CD14-positive monocyte (primary cell): ENCODE measurements at places on chromosomes 13 and 19.

DNA sequence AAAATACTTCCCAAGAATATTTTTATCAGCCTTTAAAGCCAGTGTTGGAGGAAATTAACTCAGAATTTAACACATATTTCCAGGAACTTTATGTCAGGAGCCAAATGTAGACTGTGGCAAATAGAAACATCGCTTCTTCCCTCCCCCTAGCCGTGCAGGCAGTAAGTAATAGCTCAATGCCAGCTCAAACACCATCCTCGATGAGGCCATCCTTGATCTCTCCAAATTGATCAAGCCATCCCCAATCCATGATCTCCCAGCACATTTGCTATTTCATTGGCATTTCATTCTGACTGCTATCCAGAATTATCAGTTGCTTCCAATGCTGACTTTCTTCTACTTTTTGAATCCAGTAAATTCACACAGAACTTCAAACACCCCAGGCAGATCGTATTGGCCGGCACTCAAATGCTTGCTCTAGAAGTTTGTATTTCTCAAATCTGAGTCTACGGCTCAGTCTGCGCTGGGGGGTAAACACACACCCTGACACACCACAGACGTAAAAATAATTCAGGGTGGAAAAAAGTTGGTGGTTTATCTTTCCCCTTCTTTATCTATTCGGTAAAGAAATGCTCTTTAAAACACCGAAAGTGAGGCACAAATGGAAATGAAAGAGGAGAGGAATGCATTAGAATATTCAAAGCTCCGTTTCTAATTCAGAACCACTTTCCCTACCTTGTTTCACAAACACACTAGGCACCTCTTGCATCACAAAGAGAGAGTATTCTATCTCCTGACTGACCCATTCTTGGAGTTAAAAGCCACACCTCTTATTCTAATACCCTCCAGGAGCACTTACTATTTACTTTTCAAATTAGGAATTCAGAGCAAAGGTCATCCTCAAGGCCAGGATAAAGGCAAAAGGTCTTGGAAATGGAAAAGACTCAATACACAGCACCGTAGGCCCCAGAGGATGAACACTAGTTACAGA lies 991 bp downstream of the OBI1 start:
- DNase-seq: no peak

- DNase-seq: no peak
Measured at GRCh38 chr19:1610579-1610978, 5.3 kb upstream of the UQCR11 start.

GRCh38 chr13:51501592-51502152 lies 48.8 kb upstream of the INTS6 start:
- DNase-seq: no peak

- DNase-seq: peak; percentile 34
Measured at GRCh38 chr19:1173159-1173844, 766 bp downstream of the SBNO2 start.

- DNase-seq: no peak
Measured at GRCh38 chr13:98482476-98483444, 94.1 kb downstream of the STK24 start.

DNA sequence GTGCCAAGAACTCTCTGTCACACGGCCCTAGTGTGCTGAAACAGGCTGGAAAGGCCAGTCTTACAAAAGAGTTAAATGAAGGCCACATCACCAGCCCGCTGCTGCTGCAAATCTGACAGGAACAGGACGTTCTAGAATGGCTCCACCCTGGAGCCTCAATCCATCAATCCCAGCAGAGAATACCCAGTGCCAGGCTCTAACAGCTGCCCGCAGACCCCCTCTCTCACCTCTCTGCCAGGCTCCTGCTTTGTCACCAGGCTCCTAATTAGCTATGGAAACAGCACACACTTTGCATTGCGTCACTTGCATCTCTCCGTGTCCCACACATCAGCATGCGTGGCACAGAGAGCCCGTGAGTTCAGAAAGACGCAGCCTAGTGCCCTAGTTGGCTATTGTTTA lies 314.1 kb downstream of the FOXO1 start:
- DNase-seq: no peak

DNA sequence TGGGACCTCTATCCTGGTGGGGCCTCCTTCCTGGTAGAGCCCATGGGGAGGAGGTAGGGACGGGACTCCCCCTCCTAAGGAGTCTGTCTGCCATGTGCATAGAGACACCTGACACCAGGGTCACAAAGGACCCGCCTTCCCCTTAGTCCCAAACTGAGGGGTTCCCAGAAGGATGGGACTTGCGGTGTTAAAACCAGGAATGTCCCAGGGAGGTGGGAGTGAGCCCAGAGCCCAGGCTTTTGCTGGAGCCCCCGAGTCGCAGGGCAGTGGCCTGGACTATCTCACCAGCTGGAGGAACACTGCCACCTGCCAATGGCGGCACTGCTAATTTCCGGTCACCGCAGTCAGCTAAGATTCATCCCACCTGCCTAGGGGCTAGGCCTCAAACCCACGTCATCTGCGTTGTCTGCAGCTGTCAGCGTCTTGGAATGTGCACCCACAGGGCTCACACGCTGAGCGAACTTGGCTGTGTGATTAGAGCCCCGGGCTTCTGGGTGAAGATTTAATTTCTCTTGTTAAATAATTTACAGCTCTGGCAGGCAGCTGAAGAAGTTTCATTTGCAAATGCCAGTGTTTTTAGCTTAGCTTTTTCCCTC lies 31.9 kb upstream of the ATP11A start:
- DNase-seq: no peak

DNA sequence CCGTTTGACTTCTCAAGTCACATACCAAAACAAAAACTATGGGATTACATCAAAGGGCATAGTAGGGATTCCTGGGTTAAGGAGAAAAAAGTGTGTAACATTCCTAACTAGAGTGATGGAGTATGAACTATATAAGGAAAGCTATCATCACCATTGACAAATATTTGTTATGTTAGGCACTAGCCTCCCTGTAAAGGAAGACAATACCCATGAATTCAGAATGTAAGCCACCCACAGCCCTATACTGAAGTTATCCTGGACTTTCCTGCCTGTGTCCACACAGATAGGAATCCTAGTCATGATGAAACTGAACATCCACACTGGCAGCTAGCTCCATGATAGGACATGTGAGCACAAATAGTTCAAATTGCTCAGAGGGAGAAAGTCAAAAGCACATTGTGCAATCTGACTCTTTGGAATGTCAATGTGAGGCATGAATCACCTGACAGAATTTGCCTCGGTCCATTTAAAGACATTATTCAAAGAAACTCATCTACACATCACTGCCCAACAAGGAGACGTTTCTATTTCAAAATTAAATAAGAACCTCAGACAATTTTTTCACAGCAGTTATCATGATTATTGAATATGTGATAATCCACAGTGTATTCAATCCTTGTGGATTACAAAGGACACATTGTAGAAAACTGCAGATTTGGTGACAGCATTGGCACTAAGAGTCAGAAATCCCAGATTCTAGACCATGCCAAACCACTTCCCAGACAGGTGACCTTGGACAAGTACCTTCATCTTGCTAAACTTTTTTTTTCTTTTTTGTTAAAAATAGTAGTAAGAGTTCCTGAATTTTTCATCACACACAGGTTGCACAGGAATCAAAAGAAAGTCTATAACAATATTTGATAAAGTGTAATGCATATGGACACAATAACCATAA lies 529.3 kb downstream of the IRS2 start:
- DNase-seq: no peak

DNA sequence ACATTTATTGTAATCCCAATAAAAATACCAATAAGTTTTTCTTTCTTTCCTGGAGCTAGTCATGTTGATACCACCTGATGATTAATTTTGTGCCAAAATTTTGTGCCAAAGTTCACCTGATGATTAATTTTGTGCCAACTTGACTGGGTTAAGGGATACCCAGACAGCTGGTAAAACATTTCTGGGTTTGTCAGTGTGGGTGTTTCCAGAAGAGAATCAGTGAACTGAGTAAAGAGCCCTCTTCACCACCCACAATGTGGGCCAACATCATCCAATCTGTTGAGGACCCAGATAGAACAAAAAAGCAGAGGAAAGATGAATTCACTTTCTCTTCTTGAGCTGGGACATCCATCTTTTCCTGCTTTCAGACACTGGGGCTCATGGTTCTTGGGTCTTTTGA lies 292.9 kb downstream of the LMO7 start:
- no peak for DNase-seq

DNA sequence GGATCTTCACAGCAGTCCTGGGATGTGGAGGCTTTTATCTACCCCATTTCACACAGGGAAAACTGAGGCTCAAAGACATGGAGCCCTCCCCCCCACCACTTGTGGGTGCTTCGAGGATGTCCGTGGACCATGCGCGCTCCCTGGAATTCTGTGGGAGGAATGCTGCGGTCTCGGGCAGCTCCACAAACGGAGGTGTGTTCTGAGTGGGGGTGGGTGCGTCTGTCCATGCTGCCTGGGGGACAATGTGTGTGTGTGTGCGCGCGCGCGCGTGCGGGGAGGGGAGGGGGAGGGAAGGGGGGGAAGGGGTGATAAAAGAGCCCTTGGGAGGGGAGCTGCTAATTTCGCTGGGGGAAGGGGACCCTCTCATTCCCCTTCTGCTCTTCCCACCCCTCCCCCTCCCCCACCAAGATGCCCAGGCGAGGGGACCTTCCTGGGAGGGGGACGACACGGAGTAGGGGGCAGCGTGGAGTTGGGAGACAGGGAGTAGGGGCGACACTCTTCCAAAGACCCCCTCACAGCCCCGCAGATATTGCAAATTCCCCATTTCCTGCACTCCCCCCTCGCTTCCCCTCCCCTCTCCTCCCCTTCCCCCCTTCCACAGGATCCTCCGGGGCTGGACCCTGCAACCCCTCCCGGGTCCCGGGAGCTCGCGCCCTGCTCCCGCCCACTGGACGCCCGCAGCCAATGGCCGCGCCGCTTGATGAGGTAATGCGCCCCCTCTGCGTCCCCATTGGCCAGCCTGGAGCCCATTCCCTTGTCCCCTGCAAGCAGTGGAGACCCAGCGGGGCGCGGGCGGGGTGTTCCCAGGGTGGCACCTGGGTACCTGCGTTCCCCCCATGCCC lies 18.9 kb upstream of the ZNRF4 start:
- no peak for DNase-seq

GRCh38 chr19:47438793-47439220 lies 19.5 kb upstream of the MEIS3 start:
- no peak for DNase-seq

DNA sequence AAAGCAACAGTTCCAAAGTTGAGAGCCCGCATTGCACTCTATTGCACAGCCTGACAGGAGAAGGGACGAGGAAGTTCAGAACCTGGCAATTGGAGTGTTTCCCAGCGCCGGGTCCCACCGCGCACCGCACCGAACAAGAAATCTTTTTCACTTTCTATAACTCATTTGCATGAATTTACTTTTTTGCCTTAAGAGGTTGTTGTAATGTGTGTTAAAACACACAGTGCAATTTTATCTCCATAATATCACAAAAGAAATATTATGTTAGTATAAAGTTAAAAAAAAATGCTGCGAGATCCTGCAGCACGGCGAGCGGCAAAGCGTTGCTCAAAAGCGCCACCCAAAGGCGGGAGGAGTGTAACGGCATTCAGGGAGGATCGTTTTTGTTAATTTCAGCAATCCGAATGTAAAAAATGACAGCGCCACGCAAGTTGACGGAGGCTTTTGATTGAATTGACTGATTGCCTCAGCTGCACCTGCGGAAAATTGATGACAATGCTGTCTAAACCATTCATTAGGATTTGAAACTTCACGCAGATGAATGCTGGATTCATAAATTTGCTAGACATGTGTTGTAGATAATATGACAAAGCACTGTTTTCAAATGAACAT lies 303.6 kb upstream of the ZNF507 start:
- no peak for DNase-seq

GRCh38 chr19:35868172-35868822 lies at the start of gene APLP1:
Gene APLP1 (plus strand): TSS chr19:35868574. CDS start chr19:35868637, 63 bp downstream.
- DNase-seq: no peak

DNA sequence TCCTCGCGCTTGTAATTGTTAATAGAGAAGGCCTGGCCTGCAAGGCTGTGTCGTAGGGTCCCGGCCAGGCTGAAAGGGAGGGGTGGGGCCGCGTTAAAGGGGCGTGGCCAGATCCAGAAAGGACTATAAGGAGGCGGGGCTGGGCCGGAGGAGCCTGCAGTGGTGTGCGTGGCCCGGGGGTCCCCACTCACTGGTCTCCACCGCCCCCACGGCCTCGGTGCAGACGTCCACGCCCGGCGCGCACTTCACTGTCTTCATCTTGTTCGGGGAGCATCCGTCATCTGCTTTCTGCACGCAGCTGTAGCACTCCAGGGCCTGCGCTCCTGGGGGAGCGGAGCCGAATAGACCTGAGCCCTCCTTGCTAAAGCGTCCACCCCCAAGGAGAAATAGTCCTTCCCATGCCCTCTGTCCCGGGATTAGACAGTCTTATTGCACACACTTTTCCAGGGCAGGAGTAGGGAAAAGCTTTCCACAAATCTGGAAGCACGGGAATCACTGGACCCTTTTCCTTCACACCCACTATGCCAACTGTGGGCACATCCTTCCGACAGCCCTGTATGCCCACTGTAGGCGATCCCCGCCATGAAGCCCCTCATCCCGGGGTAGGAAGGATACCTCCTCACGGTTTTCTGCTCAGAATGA lies 1.2 kb downstream of the LYPD3 start:
- DNase-seq: no peak

GRCh38 chr19:14441041-14441938 lies 8.2 kb downstream of the PKN1 start:
- DNase-seq: no peak

DNA sequence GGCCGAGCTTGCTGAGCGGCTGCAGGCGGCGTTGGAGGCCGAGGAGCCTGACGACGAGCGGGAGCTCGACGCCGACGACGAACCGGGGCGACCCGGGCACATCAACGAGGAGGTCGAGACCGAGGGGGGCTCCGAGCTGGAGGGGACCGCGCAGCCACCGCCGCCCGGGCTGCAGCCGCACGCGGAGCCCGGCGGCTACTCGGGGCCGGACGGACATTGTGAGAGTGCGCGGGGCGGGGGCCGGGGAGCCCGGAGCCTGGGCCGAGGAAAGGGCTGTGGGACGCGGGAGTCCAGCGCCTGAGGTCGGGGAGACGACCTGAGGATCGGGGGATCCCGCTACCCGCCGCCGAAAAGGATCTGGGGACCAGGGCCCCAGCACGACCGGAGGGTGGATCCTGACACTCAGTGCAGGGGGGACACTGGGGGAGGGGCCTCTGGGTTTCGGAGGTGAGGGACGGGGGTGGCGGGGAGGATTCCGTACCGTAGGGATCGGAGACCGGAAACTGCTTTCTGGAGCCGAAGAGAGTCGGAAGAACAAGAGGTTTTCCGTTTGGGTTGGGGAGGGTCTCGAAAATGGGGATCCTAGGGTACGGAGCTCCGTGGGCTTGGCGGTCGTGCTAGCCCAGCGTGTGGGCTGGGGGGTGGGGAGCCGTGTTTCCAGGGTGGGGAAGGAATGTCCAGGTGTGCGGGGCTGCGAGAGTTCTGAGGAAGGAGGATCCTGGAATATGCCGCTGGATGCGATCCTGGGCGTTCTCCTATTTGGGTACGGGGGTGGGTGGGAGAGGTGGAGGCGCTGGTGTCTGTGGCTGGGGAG lies 616 bp downstream of the HNRNPUL1 start:
- no peak for DNase-seq

- no peak for DNase-seq
Measured at GRCh38 chr13:39515224-39515714, 87.7 kb downstream of the LHFPL6 start.

DNA sequence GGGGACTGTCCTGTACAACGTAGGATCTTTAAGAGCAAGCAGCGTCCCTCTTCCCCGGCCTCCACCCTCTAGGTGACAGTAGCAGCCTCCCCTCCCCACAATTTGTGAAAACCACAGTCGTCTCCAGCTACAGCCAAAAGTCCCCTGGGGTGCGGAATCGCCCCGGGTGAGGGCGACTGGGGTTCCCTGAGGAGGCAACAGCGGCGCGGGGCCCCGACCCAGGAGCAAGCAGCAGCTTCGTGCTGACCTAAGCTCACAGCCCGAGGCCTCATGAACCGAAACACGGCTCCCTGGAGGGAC lies 322 bp downstream of the ZNF558 start:
- no peak for DNase-seq

GRCh38 chr19:45103156-45103507 lies 10.2 kb downstream of the PPP1R37 start:
- DNase-seq: no peak
